ENCODE measurements at places on chromosomes 6 and 20. TPM values are rescaled to one million over a fixed set of nuclear protein-coding genes. Genes with fewer than 3 reads are reported as not detected.
A peak's percentile ranks its signal among the peaks of the same experiment; 100 is the strongest.

GRCh38 chr6:68826501-68826900 lies 191.4 kb downstream of the ADGRB3 start:
- DNase-seq, result no peak
- H3K36me3 ChIP-seq, result no peaks in the 10 kb centered on the region

- H3K27ac ChIP-seq, result no peak overlapping the region
- DNase-seq, result no peak
- no peaks in the 10 kb centered on the region for H3K36me3 ChIP-seq
Measured at GRCh38 chr20:64102647-64103354, 4.6 kb downstream of the NPBWR2 start.

DNA sequence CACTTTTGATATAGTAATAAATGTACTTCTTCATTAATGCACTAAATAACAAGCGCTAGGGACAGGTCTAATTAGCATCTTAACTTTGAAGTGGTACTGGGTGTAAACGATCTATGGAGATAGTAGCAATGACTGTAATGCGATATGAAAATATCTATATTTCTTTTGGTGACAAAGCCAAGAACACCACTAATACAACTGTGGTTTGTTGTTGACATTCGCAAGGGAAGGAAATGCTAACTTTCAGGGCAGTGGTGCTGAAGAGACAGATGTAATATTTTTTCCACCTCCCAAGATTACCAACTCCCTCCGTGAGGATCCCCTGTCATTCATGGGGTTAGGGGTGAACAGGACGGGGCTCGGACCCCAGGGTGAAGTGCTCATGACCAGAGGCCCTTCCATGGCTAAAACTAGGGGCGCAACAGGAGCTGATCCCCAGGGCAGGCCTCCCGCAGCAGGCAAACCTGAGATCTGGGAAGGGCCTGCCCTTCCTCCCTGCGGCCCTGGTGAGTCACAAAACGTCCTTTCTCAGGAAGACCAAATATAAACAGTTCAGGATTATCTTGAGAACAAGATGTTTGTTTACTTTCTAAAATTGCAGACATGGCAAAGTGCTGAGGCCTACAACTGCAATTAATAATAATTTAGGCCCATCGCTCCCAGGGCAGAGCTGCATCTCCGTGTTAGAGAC lies 65.0 kb upstream of the TOX2 start:
- peaks cover 44% of the 10 kb centered on the region for H3K4me1 ChIP-seq
- peak overlapping the region; percentile 30 for H3K4me3 ChIP-seq
- no peaks in the 10 kb centered on the region for H3K36me3 ChIP-seq
- H3K27ac ChIP-seq, result peak overlapping the region; percentile 82
- DNase-seq, result peak; percentile 76

DNA sequence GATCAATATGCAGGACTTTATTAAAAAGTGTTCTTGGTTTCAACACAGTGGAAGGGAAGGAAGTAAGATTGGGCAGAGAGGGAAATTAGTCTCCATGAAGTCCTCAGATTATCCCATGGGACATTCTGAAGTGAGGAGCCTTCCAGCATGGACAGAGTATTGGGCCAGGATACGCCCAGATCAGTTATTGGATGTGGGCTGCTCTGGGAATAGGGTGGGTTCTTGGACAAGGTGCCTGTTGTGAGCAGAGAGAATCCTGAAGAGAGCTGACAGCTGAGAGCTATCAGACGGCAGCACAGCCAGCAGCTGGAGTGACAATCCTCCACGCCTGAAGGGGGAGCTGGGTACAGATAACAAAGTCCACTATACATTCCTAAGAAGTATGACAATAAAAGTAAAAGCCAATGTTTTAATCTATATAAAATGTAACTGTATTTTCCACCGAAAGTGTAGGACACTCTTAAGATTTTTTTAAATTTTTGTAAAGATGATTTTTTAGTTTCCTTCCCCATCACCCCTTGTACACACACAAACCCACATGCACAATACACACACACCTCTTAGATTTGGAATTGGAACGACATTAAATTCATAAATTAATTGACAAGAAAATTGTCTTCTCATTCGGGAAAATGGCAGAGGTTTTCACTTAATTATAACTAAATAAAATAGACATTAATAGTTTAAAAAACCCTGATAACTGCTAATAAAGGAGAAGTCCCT lies 107.8 kb downstream of the FBXO5 start:
- H3K36me3 ChIP-seq, result no peaks in the 10 kb centered on the region
- H3K27me3 ChIP-seq, result peaks cover 33% of the 10 kb centered on the region
- no peak for DNase-seq
- H3K4me3 ChIP-seq, result no peak overlapping the region

DNA sequence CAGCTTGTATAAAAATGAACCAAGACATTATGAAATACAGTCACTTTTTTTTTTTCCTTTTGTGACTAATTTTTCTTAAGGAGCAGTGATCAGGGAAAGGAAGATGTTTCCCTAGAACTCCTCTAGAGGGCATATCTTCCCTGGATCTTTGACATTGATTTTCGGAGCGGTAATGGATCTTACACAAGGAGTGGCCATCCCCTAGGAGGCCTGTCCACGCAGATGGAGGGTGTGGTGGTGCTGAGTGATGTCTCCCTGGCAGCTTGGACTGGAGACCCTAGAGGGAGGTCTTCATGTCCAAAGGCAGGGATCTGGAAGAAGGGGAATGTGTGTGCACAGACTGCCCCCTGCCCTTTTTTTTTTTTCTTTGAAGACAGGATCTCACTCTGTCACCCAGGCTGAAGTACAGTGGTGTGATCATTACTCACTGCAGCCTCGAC lies 7.0 kb upstream of the KIFC1 start:
- no peaks in the 10 kb centered on the region for H3K4me1 ChIP-seq
- no peak overlapping the region for H3K4me3 ChIP-seq
- H3K36me3 ChIP-seq, result no peaks in the 10 kb centered on the region
- H3K27ac ChIP-seq, result no peak overlapping the region
- no peaks in the 10 kb centered on the region for H3K27me3 ChIP-seq

DNA sequence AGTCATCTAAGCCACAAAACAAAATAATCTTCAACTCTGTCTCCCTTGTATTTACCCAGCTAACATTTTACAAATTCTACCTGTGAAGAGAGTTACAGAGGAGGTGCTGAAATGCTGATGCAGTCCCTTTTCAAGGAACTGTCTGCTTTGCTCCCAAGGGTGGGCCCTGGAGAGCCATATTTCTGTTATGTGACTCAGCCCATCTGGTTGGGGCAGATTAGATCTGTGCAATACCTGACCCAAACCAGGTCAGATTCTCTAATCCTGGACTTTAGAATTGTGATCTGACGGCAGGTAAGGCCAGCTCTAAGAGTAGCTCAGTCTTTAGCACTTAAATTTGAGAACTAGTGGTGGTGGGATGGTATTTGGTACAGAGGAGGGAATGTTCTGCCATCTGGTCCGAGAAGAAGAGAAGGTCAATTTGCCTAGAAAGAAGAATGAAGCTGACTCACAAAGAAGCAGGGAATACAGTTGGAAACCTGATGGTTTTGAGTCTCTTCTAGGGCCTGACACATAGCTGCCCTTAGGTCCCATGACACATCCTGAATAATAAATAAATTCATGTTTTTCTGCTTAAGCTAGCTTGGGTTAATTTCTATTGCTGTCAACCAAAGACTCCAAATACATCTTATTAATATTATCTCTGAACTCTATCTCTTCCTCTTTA lies 8.1 kb downstream of the ZNF311 start:
- no peak overlapping the region for H3K4me3 ChIP-seq
- DNase-seq, result no peak
- no peak overlapping the region for H3K27ac ChIP-seq
- no peaks in the 10 kb centered on the region for H3K27me3 ChIP-seq

DNA sequence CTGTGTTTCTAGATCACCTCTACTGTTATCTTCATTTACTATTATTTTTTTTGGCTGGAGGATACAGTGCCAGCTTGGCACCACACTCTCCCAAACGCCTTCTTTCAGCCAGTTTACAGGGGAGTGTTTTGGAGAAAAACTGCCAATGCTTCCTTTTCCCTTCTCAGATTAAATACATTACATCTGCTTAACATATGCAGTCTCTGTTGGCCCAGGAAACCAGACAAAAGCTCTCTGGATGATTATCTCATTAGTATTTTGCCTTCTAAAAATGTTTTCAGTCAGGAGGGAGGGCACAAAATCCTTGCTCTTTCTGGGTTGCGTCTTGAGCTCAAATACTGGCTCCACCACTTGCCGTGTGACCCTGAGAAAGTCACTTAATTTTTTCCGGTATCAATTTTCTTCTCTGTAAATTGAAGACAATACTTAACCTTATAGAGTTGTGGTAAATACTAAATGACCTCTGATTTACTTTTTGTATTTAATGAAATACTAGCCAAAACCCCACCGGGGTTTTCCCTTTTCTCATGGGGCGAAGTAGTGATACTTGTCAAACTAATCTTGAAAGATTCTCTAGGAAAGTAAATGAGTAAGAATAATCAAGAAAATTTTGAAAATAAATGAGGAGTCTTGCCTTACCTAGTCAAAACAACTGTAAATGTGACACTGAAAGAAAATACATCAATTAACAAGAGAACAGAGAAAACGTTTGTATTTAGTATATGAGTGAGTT lies 146.2 kb downstream of the MMS22L start:
- no peaks in the 10 kb centered on the region for H3K27me3 ChIP-seq
- no peaks in the 10 kb centered on the region for H3K4me1 ChIP-seq
- no peak overlapping the region for H3K4me3 ChIP-seq
- no peak overlapping the region for H3K27ac ChIP-seq

DNA sequence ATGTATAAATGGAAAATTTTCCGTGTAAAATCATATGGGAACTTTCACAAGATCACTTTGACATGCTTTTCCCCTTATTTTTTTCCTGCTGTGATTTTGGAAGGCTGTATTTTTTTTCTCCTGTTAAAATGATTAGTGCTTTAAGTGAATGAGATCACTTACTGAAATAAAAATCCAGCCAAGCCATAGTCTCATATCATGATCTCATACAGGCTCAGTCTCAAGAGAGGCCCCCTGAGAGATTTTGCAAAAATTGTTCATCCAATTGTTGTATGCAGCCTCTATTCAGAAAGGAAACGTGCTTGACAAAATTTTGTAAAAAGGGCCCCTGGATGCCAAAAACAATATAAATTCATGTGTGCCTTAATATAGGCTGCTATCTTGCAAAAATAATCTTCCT lies 528.2 kb downstream of the HDGFL1 start:
- no peak for DNase-seq
- no peaks in the 10 kb centered on the region for H3K27me3 ChIP-seq
- no peak overlapping the region for H3K4me3 ChIP-seq
- H3K36me3 ChIP-seq, result no peaks in the 10 kb centered on the region
- H3K4me1 ChIP-seq, result no peaks in the 10 kb centered on the region

GRCh38 chr6:109302176-109302575 lies 80.1 kb downstream of the CD164 start:
- no peaks in the 10 kb centered on the region for H3K4me1 ChIP-seq
- no peaks in the 10 kb centered on the region for H3K27me3 ChIP-seq
- no peaks in the 10 kb centered on the region for H3K36me3 ChIP-seq
- no peak overlapping the region for H3K4me3 ChIP-seq
- no peak for DNase-seq

DNA sequence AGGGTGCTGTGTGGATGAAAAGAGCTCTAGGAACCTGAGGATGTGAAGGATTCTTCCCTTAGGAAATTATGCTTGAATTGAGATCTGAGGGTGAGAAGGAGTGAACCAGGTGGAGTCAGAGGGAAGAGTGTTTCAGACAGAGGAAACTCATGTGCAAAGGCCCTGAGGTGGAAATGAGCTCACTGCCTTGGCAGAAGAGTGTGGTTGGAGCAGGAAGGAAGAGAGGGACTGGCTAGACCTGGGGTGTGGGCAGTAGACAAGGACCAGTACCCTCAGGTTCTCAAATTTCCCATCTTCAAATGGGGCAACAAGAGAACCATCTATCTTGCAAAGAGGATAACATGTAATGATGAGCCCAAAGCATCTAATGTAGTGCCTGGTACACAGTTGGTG lies 24.0 kb upstream of the GTSF1L start:
- peaks cover 32% of the 10 kb centered on the region for H3K4me1 ChIP-seq
- peak overlapping the region; percentile 18 for H3K27ac ChIP-seq
- peak; percentile 17 for DNase-seq
- no peaks in the 10 kb centered on the region for H3K27me3 ChIP-seq
- no peak overlapping the region for H3K4me3 ChIP-seq
- H3K36me3 ChIP-seq, result no peaks in the 10 kb centered on the region

- H3K27me3 ChIP-seq, result no peaks in the 10 kb centered on the region
- H3K4me3 ChIP-seq, result no peak overlapping the region
- H3K27ac ChIP-seq, result no peak overlapping the region
- H3K36me3 ChIP-seq, result no peaks in the 10 kb centered on the region
- DNase-seq, result no peak
- H3K4me1 ChIP-seq, result peaks cover 10% of the 10 kb centered on the region
Measured at GRCh38 chr6:89984926-89985750, 90.9 kb downstream of the GJA10 start.

- no peak overlapping the region for H3K27ac ChIP-seq
- H3K27me3 ChIP-seq, result no peaks in the 10 kb centered on the region
- DNase-seq, result no peak
- H3K4me3 ChIP-seq, result peak overlapping the region; percentile 92
- peaks cover 19% of the 10 kb centered on the region for H3K4me1 ChIP-seq
Measured at GRCh38 chr20:62406635-62407176, 379 bp downstream of the CABLES2 start.

- H3K27me3 ChIP-seq, result no peaks in the 10 kb centered on the region
- H3K4me3 ChIP-seq, result no peak overlapping the region
- H3K27ac ChIP-seq, result no peak overlapping the region
Measured at GRCh38 chr6:100171533-100172321, 177.7 kb upstream of the MCHR2 start.

Gene CNR1
- not detected for total RNA-seq

Gene ATF6B
- total RNA-seq, result 35.7 TPM

Gene TBXT
- not detected for total RNA-seq

Gene C20orf96
- total RNA-seq, result 5.0 TPM

Gene KCTD20
- total RNA-seq, result 20.8 TPM

Gene CAPN11
- not detected for total RNA-seq

Gene SMLR1
- not detected for total RNA-seq

Measured in PC-3 (cell line).